ENCODE measurements at places on chromosomes 2 and 18.

- no peak for DNase-seq
Measured at GRCh38 chr2:234987754-234988153, 35.9 kb downstream of the SH3BP4 start.

DNA sequence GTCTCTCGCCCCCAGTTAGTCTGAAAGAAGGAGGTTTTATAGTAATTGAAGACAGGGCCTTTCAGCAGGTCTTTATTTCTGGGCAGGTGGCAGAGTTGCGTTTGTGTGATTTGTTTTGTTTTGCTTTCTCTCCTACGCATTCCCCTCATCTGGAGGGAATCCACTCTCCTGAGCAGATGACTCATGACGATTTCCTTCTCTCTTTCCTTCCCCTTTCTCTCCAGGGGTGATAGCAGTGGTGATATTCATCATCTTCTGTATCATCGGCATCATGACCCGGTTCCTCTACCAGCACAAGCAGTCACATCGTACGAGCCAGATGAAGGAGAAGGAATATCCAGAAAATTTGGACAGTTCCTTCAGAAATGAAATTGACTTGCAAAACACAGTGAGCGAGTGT lies 888.8 kb downstream of the CNTNAP5 start:
- no peak for DNase-seq

DNA sequence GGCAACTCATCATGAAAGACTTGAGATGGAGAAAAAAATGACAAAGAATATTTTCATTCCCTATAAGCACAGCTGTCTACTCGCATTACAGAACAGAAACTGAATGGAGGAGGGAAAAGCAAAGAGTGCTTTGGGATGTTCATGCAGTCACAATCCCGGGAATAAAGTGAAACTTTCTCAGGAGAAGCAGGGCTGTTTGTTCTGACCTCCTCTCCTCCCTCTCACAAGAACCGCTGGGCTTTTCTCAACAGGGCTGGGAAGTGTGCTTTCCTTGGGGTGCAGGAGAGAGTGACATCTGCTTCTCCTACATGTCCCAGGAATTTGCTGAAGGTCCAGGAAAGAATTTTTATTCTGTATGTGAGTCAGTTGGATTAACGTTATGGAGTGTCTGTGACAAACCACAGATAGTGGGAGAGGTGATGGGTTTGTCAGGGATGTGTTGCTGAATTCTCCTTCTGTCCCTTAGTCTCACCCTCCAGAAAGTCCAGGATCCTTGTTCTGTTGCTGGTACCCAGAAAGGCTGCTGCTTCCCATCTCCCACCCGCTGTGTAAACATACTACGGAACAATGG lies 125.6 kb downstream of the HRH4 start:
- no peak for DNase-seq

DNA sequence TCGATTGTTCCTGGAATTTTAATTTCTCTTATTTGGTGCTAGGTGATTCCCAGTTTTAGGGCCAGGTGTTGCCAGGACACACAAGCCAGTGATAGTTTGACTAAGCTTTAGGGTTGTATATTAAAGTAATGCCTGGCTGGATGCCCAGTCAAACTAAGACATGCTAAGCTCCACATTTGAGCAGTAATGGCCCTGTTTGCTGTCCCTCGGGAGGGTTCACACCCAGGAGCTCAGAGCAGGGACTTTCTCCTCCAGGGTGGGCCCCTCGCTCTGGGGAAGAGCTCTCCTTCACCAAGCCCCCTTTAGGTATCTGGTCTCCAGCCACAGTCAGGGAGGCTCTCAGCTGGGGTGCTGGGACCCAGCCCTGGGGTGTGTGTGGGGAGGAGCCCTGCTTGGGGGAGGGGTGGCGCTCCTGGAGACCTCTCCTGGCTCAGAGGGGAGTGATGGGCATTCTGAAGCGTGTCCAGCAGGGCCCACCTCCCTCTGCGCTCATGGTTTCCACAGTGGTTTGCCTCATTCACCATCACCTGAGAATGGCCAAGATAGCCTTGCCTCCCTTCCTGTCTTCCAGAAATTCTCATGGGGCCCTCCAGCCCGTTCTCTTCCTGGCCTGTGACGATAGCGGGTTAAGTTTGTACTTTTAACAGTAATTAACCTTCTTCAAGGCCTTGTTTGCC lies 31.7 kb downstream of the INPP4A start:
- DNase-seq, result no peak

DNA sequence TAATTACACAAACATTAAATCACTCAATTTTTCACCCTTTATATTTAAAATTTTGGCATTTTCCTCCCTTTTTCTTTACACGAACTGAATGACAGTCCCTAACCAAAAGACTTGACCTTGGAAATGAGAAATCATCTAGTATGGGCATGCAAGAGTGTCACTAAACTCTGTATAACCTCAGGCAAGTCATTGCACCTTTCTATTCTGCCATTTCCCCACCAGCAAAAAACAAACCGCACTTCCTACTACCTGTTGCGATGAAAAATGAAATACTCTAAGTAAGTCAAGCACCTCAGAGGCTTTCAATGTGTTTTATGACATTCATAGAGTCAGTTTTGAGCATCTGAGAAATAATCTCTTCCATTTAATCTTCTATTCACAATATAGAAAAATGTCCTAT lies 44.1 kb downstream of the ANKRD44 start:
- DNase-seq, result no peak

DNA sequence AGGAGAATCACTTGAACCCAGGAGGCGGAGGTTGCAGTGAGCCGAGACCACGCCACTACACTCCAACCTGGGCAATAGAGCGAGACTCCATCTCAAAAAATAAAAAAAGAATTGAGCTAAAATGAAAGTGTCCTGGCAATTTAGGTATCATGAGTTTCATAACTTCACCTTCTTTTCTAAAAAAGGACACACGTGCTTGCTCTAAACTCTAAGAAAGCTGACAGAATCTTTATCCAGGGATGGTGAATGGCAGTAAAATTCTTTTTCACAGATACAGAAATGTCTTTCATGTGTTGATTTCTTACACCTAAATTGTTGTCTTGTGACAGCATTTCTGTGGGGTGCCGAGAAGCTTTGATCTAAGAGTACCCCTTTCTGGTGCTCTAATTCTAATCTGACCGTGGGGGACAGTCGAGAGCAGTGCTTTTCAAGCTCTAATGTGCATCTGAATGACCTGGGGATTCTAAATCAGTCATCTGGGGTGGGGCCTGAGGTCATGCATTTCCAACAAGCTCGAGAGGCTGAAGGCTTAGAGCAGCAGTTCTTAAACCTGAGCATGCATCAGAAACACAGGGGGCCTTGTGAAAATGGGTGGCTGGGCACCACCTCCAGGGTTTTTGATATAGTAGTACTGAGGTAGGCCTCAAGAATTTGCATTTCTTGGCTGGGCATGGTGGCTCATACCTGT lies 42.1 kb upstream of the REL start:
- DNase-seq, result no peak

- no peak for DNase-seq
Measured at GRCh38 chr2:166494140-166494624, at the start of gene SCN7A. Gene SCN7A (minus strand): TSS chr2:166494249. CDS start chr2:166477696, 16,553 bp downstream.

GRCh38 chr2:73685764-73686438 lies 43.7 kb upstream of the NAT8 start:
- DNase-seq, result no peak

DNA sequence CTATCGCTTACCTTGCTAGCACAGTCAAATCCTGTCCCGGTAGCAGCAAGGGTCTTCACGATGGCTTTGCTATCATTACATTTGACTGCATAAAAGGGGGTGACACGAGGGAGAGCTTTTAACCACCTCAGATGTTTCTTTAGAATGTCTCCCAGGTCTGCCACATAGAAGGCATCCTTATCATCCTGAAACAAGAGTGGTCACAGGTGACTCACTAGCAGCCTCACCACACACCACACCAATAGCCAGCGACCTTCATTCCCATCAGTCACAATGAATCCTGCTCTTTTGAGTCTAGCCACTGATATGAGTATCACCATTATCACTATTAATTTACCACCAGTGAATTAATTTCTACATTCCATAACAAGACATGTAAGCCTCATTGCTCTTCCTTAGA lies 3.7 kb downstream of the ODC1 start:
- peak; percentile 54 for DNase-seq

DNA sequence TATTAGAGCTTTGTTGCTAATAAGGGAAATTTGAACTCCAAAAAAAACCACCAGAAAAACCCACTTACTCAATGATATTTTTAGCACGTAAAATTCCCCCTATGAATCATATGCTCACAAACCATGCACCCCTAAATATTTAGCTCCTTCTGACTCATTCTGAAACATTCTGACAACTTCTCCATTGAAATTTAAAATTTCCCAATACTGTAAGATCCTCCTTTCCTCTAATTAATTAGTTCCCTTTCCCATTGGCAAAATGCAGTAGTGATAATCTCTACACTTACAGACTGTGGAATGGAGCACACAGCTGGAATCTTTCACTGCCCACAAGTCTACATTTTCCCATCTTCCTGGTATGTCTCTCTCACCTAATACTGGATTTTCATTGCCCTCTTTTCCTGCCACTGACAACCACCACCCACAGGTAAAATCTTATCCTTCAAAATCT lies 215.8 kb upstream of the ACVR2A start:
- DNase-seq, result no peak

- peak; percentile 21 for DNase-seq
Measured at GRCh38 chr18:31497836-31498573, at the start of gene DSG2. Gene DSG2 (plus strand): TSS chr18:31498177. CDS start chr18:31498252, 75 bp downstream.

DNA sequence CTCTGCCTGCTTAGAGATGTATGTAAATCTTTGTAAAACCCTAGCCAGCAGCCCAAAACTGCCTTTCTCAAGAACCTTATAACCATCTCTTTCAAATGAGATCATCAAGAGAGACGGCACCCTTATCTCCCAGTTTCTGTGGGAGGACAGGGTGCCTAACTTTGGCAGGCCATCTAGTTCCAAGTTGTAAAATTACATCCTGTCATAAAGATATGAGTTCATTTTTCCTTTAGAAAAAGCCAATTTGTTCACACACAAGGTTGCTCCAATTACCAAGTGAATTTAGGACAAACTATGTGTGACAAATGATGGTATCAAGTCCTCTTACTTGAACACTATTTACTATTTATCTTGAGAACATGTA lies 65.3 kb downstream of the MEMO1 start:
- no peak for DNase-seq

DNA sequence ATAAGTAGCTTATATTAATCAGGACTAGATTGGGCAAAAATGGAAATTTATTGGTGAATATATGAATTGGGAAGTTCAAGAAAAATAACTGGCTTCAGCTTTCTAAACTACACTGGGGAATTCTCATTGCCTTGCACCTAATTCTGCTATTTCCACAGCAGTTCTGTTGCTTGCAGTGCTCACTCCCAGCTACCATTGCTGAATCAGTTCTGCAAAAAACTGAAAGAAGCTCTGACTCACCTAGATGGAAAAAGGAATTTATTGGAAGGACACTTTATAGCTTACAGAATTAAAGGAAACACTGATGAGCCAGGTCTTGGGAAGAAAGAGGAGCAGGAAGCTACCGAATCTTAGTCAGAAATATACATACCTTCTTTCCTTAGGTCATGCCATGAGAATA lies 60.3 kb upstream of the ACVR1 start:
- no peak for DNase-seq

DNA sequence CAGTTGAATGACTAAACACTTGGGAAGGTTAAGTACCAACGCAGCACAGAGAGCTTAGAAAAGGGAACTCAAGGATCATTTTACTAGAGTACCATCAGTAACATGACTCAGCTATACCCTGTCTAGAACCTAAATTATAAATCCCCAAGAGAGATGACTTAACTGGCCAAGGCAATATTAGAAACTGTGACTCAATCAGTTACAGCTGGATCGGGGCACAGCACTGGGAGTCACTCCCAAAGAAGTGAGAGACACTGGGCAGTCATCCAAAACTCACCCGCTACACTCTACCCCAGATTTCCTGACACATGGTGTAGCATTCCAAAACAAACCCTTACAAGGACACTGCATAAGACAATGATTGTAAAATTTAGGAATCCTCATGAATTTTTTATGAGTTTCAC lies 17.7 kb downstream of the IWS1 start:
- no peak for DNase-seq

DNA sequence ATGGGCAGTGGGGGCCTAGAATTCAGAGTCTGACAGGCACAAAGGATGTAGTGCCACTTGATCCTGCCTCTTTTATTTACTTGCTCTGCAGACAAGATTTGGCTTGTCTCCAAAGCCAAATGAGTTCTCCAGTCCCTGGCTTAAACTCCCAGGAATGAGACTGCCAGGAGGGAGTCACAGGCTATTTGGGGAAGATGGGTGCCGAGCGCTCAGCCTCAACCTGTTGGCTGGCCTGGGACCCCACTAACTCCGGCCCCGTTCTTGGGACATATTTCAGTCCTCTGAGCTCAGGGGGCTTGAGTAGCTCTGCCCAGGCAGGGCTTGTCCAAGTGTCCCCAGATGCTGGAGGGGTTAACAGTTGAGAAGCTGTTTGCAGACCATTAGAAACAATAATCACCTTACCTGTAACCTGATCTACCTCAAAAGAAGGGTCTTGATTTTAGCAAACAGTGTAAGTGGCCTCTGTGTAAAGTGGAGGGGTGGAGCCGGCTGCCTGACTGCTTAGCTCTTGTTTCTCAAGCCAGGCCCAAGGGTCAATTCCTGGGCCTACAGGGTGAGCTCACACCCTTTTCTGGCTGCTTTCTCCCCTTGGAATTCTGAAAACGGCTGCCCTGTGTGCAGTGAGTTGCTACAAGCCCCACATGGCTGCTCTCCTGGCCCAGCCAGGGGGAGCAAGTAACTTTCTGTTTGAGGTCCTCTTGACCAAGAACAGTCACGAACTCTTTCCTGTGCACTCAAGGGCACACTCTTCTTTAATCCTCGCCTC lies 27.1 kb upstream of the FZD5 start:
- DNase-seq, result no peak

DNA sequence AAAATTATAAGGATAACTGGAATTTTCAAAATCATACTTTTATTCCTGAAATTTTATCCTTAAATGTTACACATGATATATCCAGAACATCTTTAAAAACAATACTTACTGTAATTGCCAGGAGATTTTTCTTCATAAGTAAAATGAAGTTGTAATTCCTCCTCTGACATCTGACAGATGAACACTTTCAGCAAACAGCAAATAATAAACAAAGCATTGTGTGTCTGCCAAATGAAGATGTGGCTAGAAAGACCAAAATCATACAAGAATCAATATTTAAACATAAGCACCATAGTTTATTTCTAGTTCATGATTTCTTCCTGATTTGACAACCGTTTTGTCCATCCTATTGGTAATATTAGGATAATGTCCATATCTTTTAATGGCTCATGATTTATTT lies 82.0 kb downstream of the DYM start:
- no peak for DNase-seq

GRCh38 chr2:209470466-209470865 lies 46.6 kb downstream of the MAP2 start:
- DNase-seq, result no peak

- DNase-seq, result no peak
Measured at GRCh38 chr18:76353500-76353899, 141.5 kb downstream of the ZNF516 start.

All from activated T-cell treated with anti-CD3 and anti-CD28 coated beads for 48 hours (primary cell).